ENCODE measurements at places on chromosomes 11 and 22.

- no peak for DNase-seq
Measured at GRCh38 chr11:1484061-1484671, 2.4 kb downstream of the MOB2 start.

DNA sequence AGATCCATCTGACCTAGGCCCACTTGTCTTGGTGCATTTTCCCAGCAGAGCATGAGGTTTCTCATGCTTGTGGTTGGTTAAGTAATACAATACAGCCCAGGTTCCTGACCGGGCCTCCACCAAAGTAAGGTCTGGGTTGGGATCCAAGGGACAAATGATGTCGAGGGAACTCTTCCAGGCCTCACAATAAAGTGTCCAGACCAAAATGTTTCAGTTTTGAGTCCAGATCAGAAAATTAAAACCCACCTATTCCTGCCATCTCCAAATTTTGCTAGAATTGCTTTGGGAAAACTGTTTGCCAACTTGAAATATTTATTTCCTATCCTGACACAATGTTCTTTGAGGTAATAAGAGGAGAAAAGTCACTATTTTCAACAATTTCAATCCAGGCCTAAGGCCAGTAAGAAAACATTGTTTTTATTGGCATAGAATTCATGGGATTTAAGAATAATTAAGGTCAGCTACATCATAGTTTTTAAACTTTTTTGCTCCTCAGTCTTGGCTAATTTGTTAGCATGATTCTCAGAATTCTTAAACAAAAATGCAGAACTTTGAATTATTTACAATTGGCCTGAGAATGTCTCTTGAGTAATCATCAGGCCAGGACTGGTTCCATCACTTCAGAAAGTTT lies 51.4 kb downstream of the ME3 start:
- DNase-seq: no peak

DNA sequence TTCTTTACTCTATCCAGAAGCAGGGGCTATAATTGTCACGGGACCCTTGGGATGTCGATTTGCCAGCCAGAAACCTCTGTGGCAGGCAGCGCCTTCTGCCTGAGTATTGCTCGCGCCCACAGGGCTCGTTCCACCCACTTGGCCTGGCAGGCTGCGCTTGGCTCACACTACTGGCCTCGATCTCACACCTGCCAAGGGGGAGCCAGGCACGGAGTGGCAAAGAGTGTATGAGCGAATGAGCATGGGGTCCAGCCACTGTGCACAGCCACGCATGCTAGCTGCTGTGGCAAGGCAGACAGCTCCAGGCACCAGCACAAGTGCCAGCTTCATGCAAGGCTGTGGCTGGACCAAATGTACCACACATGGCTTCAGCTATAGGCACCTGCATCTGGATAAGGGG lies 599.8 kb downstream of the DLG2 start:
- DNase-seq: no peak

DNA sequence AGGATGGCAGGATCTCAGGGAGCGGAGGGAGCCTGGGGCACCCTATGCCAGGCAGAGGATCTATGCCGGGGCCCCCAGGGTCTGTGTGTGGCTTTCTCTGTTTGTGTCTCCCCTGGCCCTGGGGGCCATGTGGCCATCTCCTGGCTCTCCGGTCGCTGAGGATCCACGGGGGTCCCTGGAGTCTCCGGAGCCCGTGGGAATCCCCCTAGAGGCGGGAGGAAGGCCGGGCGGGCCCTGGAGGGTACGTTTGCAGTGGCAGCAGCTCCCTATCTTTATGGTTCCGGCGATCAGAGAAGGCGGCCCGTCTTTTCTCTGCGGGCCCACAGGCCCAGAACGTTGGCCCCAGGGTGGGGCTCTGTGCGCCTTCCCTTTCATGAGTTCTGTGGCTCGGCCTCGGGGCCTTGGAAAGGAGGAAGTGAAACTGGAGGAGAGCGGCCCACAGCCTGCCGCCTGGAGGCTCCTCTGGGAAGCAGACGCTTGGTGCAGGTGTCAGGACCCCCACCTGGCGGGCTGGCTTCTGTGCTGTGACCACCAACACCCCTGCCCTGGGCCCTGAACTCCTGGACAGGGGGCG lies 82.1 kb downstream of the KCNQ1 start:
- peak; percentile 47 for DNase-seq

- DNase-seq: no peak
Measured at GRCh38 chr22:17724241-17724640, 50.0 kb downstream of the BID start.

GRCh38 chr22:46763051-46763705 lies 728 bp downstream of the TBC1D22A start:
- DNase-seq: no peak
